DMS53 (cell line): ENCODE measurements at places on chromosomes 5 and 9.

DNA sequence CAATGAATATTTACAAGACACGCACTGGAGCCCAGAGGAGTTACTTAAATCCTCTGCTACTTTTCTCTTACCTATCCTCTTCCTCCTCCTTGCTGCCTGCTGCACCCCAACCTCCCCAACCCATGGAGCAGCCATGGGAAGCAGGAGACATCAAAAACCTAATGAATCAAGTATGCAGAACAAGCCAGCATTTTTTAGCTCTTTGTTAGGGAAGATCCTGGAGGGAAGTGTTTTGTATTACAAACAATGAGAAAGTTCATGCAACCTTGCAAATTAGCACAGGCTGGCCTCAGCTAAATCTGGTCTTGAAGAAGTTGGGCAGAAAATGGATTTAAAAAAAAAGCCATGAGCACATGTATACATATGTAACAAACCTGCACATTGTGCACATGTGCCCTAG, 498.8 kb downstream of the KIF4B start:
- DNase-seq, result no peak

DNA sequence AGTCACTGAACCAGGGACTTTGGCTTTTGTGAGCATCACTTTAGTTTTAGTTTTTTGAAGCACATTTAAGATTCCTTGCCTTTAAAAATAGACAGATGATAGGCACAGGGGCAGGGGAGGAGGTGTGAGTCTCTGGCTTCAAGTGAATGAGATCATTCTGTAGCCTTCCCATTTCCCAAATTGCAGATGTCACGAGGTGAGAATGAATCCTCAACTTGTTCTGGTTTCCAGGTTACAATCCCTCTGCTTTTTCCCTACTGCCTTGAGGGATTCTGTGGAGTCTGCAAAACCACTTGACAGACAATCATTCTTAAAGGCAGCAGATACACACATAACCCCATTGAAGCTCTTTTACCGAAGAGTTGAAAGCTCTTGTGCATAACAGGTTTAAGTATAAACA, 332.4 kb downstream of the DMAC1 start:
- DNase-seq, result no peak

DNA sequence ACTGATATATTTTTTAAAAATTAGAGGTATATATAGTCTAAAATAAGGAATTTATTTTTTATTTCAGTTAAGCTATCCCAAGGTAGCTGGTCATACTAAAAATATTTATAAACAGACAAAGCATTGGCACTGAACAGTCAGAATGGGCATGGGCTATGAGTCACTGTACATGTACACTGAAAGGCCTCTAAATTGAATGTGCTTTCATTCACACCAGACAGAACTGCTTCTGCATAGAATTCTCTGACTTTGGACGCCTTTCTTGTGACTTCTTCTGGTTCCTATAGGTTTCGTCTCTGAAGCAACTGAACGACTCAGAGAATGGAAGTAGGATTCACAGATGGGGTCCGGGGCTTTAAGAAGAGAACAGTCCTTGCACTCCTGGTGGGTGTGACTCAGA, 394.8 kb upstream of the MEF2C start:
- no peak for DNase-seq

- no peak for DNase-seq
Observed at GRCh38 chr5:36573438-36573837, 33.0 kb upstream of the SLC1A3 start.

DNA sequence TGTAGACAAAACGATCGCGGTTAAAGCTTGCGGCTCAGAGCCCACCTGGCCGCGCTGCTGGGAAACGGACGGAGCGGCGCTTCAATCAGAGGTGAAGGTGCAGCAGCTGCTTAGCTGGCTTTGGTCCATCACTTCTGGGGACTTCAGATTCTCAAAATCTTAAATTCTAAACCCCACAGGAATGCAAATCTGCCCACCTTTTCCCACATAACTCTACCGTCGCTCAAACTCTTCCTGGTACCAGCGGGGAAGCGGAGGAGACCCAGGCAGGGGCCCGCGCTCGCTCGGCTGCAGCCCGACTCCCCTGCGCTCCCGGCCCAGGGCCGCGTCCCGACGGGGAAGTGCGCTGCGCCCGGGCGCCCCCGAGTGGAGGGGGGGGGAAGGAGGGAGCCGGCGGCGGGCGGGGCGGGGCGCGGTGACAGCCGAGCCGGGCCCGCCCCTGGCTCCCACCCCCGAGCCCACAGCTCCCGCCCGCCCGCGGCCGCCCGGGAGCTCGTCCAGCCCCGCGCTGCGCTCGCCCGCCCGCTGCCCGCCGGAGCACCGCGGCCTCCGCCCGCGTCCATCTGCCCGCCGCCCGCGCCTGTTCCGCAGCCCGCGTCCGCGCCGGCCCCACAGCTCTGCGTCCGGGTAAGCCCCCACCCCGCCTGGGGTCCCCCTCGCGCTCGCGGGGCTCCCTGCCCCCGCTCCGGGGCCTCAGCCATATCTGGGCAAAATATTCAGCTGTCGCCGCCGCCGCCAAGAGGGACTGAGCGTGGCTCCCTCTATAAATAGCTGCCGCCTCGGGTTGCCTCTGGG, at the start of gene TMOD1:
Gene TMOD1, plus strand, starts transcription at position 490 of the 795 bp plus-strand sequence. CDS start 22,523 bp downstream, outside the sequence.
- DNase-seq, result peak; percentile 87

DNA sequence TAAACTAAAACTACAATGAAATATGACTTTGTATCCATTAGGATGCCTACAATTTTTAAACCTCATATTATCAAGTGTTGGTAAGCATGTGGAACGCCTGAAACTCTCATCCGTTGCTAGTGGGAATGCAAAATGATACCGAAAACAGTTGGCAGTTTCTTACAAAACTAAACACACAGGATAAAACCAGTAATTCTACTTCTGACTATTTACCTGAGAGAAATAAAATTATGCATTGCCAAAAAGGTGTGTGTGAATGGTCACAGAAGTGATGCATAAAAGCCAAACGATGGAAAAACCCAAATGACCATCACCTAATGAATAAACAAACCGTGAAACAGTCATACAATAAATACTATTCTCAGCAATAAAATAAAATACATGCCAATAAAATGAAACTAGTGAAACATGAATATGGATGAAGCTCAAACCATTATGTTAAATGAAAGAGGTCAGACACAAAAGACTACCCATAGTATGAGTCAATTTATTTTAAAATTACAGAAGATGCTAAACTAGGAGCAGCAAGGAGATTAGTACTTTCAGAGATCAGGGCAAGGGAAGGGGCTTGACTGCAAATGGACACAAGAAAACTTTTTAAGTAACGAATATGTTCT, 13.4 kb downstream of the AUH start:
- no peak for DNase-seq

- peak; percentile 89 for DNase-seq
Observed at GRCh38 chr5:157778121-157778805, 34.8 kb downstream of the LSM11 start.

DNA sequence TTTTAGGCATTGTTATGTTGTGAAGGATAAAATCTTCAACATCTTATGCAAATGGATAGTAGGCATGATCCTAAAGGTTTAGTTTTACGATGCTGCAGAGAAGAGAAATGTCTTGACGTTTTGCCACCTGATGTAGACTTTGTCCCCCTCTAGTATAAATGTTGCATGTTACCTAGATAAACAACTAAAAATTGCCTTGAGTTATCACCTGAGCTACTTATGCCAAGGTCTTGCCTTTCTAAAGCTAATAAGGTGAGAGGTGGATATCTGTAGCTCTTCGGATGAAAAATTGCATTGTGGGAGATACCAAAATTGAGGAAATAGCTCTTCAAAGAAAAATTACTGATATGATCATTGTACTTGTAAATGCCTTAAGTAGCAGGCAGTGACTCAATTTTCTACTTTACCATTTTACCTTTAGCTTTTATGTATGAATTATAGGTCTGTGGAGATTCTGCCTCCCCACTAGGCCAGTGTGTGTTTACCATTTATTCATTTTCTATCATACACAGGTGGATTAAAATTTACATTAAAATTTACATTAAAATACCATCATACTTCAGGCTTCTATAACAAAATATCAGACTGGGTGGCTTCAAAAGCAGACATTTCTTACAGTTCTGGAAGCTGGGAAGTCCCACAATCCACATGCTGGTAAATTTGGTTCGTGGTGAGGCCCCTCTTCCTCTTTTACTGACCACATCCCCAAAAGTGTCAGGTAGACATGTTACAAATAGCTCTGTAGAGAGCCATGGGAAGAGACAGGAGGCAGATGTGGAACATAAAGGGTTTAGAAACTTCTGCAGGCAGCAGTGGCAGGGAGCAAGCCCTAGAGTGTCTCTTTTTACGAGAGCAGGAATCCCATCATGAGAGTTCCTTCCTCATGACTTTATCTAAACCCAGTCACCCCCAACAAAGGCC, 100.7 kb upstream of the ERBIN start:
- no peak for DNase-seq

- no peak for DNase-seq
Observed at GRCh38 chr5:142287096-142287972, 37.5 kb downstream of the SPRY4 start.

GRCh38 chr9:101429736-101430135, 5.8 kb downstream of the ALDOB start:
- DNase-seq, result no peak

GRCh38 chr9:18705796-18706392, 231.9 kb downstream of the ADAMTSL1 start:
- DNase-seq, result no peak

- DNase-seq, result no peak
Observed at GRCh38 chr5:113172231-113172826, 195.7 kb downstream of the DCP2 start.

- DNase-seq, result peak; percentile 66
Observed at GRCh38 chr9:106862110-106862820, 701 bp upstream of the ZNF462 start.

DNA sequence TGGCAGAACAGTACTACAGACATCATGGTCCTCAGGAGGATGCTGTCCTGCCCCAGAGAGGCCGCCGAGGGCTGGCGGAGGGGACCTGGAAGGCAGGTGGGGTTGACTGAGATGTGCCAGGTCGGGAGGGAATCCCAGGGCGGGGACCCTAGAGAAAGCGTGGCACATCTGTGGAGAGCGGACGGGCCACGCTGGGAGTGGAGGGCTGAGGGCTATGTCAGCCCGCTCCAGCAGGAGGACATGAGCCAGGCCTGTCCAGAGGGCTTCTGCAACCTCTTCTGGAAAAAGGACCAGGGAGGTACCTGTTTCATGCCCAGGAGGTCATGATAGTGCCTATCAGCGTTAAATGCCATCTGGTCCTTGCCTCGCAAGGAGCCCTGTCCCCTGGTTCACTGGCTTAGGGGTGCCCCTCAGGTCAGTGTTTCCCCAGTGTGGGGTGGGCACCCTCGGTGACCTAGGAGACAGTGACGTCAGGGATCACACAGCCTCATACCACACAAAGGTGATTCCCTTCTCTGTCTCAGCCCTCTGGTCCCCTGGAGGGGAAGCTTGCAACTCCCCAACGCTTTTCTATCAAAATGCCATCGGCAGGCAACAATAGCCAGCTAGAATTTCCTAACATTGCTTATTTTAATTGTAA, 103.6 kb upstream of the IER5L start:
- DNase-seq, result no peak

GRCh38 chr5:176647843-176648473, 674 bp downstream of the TSPAN17 start:
- DNase-seq, result peak; percentile 69

DNA sequence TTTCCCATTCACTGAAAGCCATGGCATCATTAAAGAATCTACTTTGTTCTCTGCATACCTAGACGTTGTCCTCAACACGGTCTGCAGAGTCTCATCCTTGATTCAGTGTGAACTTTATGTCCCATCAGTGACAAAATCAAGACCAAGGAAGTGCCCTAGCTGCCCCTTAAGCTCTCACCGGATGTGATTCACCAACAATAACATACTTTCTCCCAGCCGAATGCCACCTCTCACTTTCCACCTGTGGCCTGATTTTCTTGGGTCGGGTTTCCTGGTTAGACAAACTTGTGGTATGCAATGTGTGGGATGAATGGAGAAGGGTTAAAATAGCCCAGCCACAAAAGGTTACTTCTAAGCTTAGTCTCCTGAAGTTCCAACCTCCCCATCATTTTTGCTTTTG, 145.3 kb upstream of the PAPPA start:
- DNase-seq, result peak; percentile 20

GRCh38 chr9:92942688-92943616, 4.4 kb upstream of the FGD3 start:
- no peak for DNase-seq

- DNase-seq, result no peak
Observed at GRCh38 chr5:61731267-61731945, 399.3 kb downstream of the ZSWIM6 start.

DNA sequence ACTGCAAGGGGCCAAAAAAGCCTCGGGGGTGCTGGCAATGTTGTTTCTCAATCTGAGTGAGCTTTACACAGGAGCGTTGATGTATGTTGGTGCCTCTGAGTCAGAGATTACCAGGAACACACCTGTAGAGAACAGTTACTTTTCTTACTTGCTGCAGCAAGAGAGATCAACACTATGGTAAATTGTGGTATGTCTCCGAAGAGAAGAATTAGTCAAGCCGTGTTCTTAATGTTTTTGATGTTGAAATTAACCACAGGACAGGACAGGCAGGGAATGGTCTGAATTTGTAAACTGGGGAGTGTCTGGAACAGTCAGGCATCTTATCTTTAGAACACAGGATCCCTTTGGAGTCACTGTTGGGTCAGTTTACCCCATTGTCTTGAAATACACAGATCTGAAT, 285.7 kb downstream of the DNAH5 start:
- no peak for DNase-seq

DNA sequence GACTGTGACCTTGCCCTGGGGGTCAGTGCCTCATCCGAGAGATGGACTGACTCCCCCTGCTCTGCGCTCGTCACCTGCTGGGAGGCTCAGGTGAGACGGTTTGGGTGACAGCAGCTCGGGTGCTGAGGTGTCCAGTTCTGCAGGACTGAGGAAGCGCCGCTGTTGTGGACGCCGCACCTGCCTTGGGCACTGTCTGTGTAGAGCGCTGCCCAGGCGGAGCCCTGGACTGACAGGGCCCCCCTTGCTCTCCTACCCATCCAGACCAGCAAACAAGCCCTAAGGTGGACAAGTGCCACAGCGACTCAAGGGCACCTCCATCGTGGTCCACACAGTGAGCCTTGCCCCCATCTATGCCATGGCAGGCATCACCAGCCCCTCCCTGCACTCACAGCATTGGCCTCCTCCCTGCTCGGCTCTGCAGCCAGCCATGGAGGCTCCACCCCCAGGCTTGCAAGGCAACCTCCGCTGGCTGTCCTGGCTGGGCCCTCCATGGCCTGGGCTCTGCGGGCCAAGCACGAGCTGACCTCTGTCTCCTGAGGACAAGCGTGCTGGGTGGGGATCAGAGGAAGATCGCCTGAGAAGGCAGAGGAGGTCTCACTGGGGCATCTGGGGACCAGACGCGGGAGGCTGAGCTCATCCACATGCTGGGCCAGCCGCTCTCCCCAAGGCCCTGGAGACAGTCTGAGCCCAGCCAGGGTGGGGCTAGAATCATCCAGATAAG, 87.1 kb upstream of the COL5A1 start:
- no peak for DNase-seq

DNA sequence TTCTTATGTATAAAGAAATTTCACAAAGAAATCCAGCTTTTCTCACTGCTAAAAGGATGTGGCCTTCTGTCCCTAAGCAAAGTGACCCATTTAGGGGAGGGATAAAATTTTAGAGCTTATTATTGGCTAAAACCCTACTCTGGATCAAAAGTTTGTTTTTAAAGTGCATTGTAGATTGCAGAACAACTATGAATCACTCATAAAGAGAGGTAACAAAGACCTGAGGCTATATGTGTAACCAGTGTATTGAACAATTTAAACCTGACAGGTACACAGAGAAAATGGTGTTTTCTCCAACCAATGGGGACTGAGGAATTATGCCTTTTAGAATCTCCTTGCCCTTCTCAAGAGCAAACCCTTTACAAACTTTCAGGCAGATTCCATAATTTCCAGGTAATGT, 86.6 kb downstream of the MUSK start:
- DNase-seq, result no peak

- DNase-seq, result no peak
Observed at GRCh38 chr5:55848783-55849182, 2.4 kb upstream of the IL31RA start.

- DNase-seq, result no peak
Observed at GRCh38 chr5:170137694-170138214, 32.1 kb downstream of the FOXI1 start.
